ENCODE measurements at places on chromosomes 5 and 9. TPM values are rescaled to one million over a fixed set of nuclear protein-coding genes. Genes with fewer than 3 reads are reported as not detected.
A peak's percentile ranks its signal among the peaks of the same experiment; 100 is the strongest.

Gene NR5A1
- total RNA-seq, result not detected

Gene CXXC5
- 69.7 TPM for total RNA-seq

Gene PCYOX1L
- 1.1 TPM for total RNA-seq

Gene RPL37
- 119 TPM for total RNA-seq

Gene FYB1
- total RNA-seq, result 1.2 TPM

Gene PCDHGA5
- 1.8 TPM for total RNA-seq

Gene TMEM174
- not detected for total RNA-seq

Gene INPP5E
- 5.0 TPM for total RNA-seq

DNA sequence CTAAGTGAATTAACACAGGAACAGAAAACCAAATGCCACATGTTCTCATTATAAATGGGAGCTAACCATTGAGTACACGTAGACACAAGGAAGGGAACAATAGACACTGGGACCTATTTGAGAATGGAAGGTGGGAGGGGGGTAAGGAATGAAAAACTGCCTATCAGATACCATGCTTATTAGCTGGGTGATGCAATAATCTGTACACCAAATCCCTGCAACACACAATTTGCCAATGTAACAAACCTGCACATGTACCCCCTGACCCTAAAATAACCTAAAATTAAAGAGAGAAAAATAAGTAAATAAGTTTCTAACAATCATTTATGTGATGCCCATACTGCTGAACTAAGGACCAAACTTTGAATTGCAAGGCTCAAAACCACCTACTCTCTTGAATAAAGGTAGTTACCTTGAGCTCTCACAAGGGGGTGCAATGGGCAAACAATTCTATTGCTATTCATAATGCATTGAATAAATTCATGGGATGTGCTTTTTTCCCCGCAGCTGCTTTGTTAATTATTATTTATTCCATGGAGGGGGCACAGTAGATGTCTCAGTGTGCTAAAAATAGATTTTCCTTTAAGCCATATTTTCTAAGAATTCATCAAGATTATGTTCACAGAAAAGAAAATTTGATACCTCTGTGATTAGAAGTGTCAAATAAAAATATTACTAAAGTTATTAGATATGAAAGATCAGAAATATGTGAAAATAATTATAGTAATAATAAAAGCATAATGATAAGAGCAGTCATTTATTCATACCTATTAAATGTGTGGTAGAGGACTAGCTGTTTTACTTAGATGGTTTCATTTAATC lies 76.2 kb upstream of the PTPN3 start:
- H3K36me3 ChIP-seq, result no peaks in the 10 kb centered on the region
- no peaks in the 10 kb centered on the region for H3K27me3 ChIP-seq
- no peaks in the 10 kb centered on the region for H3K4me1 ChIP-seq
- DNase-seq, result no peak
- H3K27ac ChIP-seq, result no peak overlapping the region

DNA sequence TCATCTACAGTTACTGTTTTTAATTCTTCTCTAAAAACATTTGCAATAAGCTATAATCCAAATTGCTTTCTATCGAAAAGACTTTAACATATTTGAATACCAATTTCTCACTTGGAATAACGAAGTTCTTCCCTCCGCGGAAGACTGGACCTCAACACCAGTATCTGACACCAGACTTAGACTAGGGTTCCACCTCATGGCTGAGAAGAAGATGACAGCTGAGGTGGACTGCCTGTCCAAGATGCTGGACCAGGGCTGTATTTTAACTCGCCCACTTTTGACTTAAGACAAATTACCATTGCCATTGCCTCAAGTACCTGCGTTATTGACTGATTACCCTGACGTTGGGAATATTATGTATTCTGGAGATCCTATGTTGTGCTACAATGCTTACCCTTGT lies 34.1 kb downstream of the ZMAT2 start:
- H3K27ac ChIP-seq, result no peak overlapping the region
- H3K4me3 ChIP-seq, result no peak overlapping the region
- no peaks in the 10 kb centered on the region for H3K4me1 ChIP-seq

DNA sequence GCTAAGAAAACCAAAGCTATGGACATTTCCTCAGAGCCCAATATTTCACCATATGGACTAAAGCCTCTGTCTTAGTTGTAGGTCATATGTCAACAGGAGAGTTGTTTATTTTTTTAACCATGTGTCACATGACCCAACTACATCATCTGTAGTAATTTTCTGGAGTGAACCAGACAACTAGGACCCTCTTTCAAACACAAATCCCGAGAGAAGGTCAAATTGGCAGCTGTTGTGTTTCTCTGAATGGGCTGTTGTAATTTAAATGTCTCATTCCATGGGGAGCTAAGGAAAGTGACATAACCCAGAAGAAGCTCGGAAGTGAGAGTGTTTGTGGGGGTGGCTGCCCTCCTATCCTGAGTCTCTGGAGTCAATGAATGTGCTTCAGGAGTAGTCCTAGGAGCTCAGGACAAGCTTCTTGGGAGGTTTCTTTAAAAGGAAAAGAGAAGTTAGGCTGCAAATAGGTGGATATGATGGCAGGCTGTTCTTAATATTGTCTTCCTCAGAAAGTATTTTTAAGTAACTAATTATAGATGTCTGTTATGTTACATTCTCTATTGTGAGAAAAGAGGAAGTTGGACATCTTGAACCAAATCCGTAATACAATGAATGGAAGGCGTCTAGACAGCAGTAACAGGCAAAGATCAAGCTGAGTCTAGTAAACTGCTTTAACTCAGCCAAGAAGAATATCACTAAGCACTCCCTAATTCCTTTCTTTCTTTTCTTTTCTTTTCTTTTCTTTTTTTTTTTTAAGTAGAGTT lies 50.1 kb downstream of the TMEM167A start:
- H3K36me3 ChIP-seq, result no peaks in the 10 kb centered on the region
- no peak overlapping the region for H3K4me3 ChIP-seq
- H3K4me1 ChIP-seq, result no peaks in the 10 kb centered on the region
- no peak for DNase-seq
- no peak overlapping the region for H3K27ac ChIP-seq

DNA sequence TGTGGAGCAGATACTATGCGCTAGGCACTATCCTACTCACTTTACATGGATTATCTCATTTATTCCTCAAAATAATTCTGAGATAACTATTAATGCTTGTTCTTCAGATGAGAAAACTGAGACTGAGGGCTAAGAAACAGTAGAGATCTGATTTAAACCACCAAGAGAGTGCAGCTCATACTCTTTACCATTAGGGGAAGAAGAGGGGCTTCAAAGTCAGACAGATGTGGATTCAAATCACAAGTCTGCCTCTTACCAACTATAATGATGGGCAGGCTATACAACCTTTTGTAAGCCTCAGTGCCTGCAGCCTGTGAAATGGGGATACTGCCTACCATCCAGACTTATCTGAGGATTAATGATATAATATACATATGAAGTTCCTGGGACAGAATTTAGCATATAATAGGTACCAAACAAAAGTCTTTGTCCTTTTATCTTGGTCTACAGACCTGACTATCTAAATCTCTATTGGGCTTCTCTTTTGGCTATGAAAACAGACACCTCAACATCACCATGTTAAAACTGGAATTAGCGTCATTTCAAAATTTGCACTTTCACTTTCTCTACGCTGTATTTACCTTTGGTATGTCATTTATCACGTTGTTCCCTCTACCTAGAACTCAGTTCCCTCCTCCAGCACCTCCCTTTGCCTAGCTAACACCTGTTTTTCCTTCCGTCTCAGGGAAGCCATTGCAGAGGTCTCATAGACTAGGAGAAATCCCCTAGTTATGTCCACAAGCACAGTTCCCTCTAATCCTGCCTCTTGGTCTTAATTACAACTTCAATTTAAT lies 13.8 kb upstream of the TMEM267 start:
- no peaks in the 10 kb centered on the region for H3K4me1 ChIP-seq
- DNase-seq, result no peak
- no peak overlapping the region for H3K27ac ChIP-seq
- H3K4me3 ChIP-seq, result no peak overlapping the region

DNA sequence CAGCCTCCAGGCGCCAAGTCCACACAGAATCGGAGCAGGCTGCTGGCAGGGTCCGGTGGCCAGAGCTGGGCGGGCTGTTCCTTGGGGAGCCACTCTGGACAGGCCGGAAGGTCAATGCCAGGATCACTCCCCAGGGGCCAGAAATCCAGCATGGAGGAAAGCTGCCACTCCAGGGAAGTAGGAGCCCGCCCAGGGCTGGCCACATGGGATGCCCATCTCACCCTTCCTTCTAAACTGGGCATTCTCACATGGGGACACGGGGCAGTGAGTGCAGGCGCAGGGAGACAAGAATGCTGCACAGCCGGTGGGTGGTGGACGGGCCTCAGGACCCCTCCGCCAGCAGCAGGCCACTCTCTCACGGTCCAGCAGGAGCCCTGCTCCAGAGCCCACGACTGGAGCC lies 58.2 kb downstream of the ADAMTS2 start:
- H3K4me3 ChIP-seq, result no peak overlapping the region
- H3K4me1 ChIP-seq, result peaks cover 30% of the 10 kb centered on the region
- no peak overlapping the region for H3K27ac ChIP-seq
- no peak for DNase-seq

DNA sequence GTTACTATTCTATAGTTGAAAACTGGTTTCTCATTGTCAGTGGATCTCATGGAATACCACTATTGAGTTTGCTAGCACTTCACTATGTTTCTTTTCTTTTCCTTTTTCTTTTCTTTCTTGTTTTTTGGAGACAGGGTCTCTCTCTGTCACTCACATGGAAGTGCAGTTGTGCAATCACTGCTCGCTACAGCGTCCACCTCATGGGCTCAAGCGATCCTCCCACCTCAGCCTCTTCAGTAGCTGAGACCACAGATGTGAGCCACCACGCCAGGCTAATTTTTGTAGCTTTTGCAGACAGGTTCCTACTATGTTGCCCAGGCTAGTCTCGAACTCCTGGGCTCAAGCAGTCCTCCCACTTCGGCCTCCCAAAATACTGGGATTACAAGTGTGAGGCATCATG lies 42.7 kb upstream of the VCAN start:
- no peak overlapping the region for H3K27ac ChIP-seq
- no peaks in the 10 kb centered on the region for H3K36me3 ChIP-seq
- H3K4me1 ChIP-seq, result no peaks in the 10 kb centered on the region
- no peak for DNase-seq
- no peaks in the 10 kb centered on the region for H3K27me3 ChIP-seq

GRCh38 chr9:105957830-105958229 lies 263.5 kb downstream of the TMEM38B start:
- H3K27ac ChIP-seq, result no peak overlapping the region
- no peak overlapping the region for H3K4me3 ChIP-seq
- no peak for DNase-seq
- no peaks in the 10 kb centered on the region for H3K36me3 ChIP-seq
- peaks cover 5% of the 10 kb centered on the region for H3K4me1 ChIP-seq

- no peak for DNase-seq
- H3K4me3 ChIP-seq, result no peak overlapping the region
- H3K4me1 ChIP-seq, result peaks cover 7% of the 10 kb centered on the region
- H3K36me3 ChIP-seq, result no peaks in the 10 kb centered on the region
- no peaks in the 10 kb centered on the region for H3K27me3 ChIP-seq
Observed at GRCh38 chr5:150175076-150175475, 8.5 kb downstream of the CDX1 start.

- no peak overlapping the region for H3K27ac ChIP-seq
- no peaks in the 10 kb centered on the region for H3K36me3 ChIP-seq
- no peak overlapping the region for H3K4me3 ChIP-seq
- H3K4me1 ChIP-seq, result no peaks in the 10 kb centered on the region
- DNase-seq, result no peak
Observed at GRCh38 chr9:97759581-97760288, 62.6 kb upstream of the XPA start.

GRCh38 chr5:173963182-173963838 lies 25.7 kb upstream of the C5orf47 start:
- no peaks in the 10 kb centered on the region for H3K27me3 ChIP-seq
- peak overlapping the region; percentile 76 for H3K27ac ChIP-seq
- no peaks in the 10 kb centered on the region for H3K36me3 ChIP-seq
- DNase-seq, result peak; percentile 47
- peaks cover 26% of the 10 kb centered on the region for H3K4me1 ChIP-seq

- peaks cover 22% of the 10 kb centered on the region for H3K4me1 ChIP-seq
- peak within 1 kb of the TSS; percentile 14 for H3K4me3 ChIP-seq
- peak; percentile 56 for DNase-seq
- peaks cover 9% of the 10 kb centered on the region for H3K36me3 ChIP-seq
Observed at GRCh38 chr5:179793468-179794139, at the start of gene LTC4S. Gene LTC4S, plus strand, starts transcription at chr5:179793986. Its CDS starts 95 bp downstream, at chr5:179794081.

DNA sequence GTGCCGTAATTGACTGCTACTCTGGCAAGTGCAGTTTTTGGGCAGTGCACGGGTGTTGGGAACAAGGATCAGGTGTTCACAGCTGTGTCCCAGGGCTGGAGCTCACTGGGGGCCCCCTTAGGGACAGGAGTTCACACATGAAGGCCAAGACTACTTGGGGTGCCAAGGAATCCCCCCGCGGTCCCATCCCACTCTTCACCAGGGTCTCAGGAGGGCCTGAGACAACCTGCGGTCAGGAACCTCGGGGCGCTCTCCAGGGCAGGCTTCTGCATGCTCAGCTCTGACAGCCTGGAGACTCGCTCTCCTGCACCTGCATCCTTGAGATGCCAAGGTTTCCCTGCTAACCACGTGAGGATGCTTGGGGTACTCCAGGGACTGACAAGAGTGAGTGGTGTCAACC lies 2.3 kb upstream of the MAN1B1 start:
- H3K4me1 ChIP-seq, result peaks cover 18% of the 10 kb centered on the region
- H3K27ac ChIP-seq, result no peak overlapping the region
- H3K36me3 ChIP-seq, result peaks cover 5% of the 10 kb centered on the region
- no peaks in the 10 kb centered on the region for H3K27me3 ChIP-seq
- no peak overlapping the region for H3K4me3 ChIP-seq

DNA sequence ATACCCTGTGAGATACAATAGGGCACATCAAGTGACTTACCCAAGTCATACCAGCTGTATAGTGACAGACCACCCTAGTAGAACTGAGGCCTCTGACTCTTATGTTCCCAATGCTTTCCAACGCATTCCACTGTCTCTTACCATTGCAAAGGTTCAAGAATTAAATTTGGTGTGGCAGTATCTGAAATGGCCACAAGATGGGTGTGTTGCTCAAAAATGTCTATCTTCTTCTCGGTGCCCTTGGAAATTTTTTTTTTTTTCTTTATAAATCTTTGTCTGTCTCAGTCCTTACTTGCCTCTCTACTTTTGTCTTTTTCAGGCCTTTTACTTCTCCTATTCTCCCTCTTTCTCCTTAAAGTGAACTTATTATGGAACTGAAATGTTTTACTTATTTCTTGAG lies 48.4 kb downstream of the GPR21 start:
- H3K27me3 ChIP-seq, result no peaks in the 10 kb centered on the region
- no peak overlapping the region for H3K4me3 ChIP-seq
- no peaks in the 10 kb centered on the region for H3K36me3 ChIP-seq
- H3K4me1 ChIP-seq, result no peaks in the 10 kb centered on the region
- no peak overlapping the region for H3K27ac ChIP-seq
- DNase-seq, result no peak

GRCh38 chr9:124969401-124969800 lies 28.5 kb upstream of the GOLGA1 start:
- H3K4me3 ChIP-seq, result no peak overlapping the region
- H3K36me3 ChIP-seq, result no peaks in the 10 kb centered on the region
- no peaks in the 10 kb centered on the region for H3K4me1 ChIP-seq
- H3K27me3 ChIP-seq, result no peaks in the 10 kb centered on the region
- no peak overlapping the region for H3K27ac ChIP-seq
